Foreskin keratinocyte (primary cell): ENCODE measurements at places on chromosomes 4 and X.

GRCh38 chr4:158176776-158177175 is 4.0 kb upstream of the GASK1B start:
- DNase-seq, result no peak

DNA sequence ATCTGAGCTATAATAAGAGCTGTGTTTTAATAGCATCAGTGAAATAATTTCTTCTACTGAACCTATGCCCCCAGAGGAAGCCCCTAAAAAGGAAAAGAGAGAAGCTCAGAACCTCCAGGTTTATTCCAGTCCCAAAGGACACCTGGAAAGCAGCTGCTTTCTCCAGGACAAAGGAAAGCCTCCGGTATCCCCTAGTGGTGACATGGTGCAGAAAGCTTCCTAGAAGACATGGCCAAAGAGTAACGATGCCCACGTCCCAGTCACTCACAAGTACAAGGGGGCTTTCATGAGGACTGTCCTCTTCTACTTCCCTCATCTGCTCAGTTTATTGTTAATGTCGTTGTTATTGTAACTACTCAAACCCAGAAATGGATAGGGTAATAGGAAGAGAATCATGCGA is 343.9 kb downstream of the UNC5C start:
- no peak for DNase-seq

DNA sequence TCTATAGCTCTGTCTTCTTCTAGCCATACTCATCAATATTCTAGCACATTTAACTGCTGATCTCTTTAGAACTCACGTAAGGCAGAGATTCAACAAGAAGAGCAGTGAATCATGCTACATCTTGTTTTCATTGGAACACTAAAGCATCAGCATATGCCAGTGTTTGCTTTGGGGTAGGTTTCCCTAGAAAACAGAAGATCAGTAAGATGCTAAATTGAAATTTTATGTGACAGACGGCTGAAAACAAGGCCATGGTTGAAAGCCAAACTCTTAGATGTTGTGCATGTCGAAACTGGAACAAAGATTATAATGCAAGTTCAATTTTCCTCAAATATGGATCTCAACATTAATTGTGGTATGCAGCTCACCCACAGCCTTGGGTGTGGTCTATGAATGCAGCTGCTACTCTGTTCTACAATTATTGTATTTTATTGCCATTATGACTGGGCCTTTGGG is 107.6 kb downstream of the PDLIM5 start:
- peak; percentile 67 for DNase-seq

GRCh38 chr4:113442826-113443225 is 318.7 kb downstream of the CAMK2D start:
- no peak for DNase-seq

- DNase-seq, result no peak
These were observed 78.2 kb downstream of the SLC10A7 start for GRCh38 chr4:146443525-146443924.

GRCh38 chr4:24521544-24521943 is 62.8 kb downstream of the DHX15 start:
- DNase-seq, result peak; percentile 45

DNA sequence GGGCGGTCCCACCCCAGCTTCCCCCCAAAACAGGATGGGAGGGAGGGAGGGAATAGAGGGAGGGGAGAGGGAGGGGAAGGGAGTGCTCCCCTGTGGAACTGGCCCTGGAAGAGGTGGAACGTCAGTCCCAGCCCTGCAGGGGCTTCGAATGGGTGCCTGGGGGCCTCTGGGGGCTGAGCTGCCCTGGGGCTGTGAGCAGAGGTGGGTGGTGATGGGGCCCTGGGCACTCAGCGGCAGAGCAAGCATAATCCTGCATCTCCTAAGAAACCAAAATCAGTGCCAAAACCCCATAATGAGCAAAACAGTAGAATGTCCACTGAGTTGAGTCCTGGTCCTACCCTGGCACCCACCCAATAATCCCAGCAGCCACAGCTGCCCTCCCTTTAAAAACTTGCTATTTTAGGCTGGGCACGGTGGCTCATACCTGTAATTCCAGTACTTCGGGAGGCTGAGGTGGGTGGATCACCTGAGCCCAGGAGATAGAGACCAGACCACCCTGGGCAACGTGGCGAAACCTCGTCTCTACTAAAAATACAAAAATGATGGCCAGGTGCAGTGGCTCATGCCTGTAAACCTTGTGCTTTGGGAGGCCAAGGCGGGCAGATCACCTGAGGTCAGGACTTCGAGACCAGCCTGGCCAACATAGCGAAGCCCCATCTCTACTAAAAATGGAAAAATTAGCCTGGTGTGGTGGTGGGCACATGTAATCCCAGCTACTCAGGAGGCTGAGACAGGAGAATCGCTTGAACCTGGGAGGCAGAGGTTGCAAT is 11.1 kb downstream of the DOK7 start:
- DNase-seq, result no peak

DNA sequence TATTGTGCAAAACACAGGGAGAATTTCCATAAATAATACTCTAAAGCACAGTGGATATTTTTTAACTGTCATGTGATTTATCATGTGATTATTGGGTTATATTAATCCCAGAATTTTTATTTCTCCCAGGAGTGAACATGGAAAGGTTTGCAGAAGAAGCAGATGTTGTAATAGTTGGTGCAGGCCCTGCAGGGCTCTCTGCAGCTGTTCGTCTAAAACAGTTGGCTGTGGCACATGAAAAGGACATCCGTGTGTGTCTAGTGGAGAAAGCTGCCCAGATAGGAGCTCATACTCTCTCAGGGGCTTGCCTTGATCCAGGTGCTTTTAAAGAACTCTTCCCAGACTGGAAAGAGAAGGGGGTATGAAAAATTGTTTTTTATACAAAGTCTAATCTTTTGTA is 10.0 kb downstream of the ETFDH start:
- no peak for DNase-seq

GRCh38 chrX:790783-791360 is 160.3 kb downstream of the SHOX start:
- DNase-seq, result no peak

GRCh38 chr4:44725166-44725565 is 1.2 kb downstream of the GNPDA2 start:
- DNase-seq, result no peak

DNA sequence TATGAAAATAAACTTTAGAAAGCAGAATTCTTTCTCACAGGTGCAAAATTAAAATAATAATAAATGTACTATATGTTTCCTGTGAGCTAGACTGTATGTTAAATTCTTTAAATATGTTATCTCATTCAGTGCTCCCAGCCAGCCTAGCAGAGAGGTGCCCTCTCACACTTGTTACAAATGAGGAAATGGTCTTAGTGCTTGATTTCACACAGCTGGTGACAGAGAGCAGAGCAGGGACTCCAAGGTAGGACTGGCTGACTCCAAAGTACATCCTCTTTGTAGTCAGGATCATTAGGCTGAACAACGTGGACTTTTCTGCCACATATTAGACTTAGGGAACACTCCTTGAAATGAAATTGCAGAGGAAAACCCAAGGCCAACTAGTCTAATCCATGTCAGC is 72.0 kb upstream of the HHIP start:
- no peak for DNase-seq

GRCh38 chrX:104987063-104987462 is 233.4 kb downstream of the TEX13A start:
- peak; percentile 30 for DNase-seq

GRCh38 chr4:1427010-1427409 is 20.8 kb upstream of the NKX1-1 start:
- no peak for DNase-seq

DNA sequence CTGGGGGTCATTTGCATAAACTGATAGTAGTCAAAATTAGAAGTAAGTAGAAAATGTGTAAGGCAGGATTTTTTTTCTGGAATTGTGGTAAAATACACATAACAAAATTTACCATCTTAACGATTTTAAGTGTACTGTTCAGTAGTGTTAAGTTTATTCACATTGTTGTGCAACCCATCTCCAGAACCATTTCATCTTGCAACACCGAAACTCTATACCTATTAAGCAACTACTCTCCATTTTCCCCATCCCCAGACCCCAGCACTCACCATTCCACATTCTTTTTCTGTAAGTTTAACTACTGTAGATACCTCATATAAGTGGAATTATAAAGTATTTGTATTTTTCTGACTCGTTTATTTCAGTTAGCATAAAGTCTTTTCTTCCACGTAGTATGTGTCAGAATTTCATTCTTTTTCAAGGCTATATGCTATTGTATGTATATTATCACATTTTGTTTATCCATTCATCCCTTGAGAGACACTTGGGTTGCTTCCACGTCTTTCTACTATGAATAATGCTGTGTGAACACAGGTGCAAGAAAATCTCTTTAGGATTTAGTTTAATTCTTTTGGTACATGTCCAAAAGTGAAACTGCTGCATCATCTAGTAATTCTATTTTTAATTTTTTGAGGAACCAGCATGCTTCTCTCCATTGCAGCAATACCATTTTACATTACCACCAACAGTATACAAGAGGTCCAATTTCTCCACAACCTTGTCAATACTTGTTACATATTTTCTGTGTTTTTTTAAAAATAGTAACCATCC is 39.1 kb upstream of the NSUN7 start:
- DNase-seq, result no peak

GRCh38 chr4:40953283-40954087 is 203.7 kb downstream of the NSUN7 start:
- DNase-seq, result no peak

DNA sequence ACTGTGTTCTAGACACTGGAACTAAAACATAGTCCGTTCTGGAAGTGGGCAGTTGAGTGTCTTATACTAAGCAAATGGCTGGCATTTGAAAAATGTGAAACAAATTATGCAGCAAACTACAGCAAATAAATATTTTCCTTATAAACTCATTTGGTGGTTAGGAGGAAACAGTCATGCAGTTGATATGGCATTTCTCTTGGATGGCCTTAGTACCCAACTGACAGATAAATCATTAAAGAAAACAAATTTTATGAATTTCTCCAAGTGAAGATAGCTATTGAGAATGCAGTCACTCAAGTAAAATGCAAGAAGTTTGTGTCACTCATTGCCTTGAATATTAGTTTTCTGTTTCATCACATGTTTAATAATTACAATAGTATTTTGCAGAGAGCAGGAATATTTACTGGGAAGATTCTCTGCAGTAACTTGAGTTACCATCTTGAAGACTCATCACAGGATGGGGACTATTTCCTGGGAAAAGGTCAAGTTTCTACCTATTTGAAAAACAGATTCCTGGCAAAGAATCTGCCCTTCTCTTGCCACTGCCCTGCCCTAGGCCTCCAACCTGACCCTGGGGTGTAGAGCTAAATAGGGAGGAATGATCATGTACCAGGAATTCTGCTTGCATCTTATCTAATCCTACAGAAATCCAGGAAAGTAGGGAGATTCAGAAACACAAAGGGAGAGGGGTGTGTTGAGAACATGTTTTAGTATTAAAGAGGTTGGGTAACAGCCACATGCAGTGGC is 105.9 kb downstream of the SH3RF1 start:
- peak; percentile 11 for DNase-seq

DNA sequence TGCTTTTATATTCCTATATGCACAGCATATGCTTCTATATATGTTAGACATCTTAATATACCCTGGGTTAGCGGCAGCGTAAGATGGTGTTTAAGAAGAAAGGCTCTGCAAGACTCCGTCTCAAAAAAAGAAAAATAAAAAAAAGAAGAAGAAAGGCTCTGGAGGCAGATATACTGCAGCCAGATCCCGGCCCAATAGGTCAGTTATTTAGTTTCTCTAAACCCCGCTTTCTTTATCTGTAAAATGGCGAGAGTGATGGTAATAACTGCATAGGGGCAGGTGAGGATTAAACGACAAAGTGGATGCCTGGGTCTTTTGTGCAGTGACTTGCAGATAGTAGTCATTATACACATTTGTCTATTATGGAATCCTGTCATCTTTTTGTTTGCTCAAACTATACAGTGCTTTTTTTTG is 115.2 kb downstream of the NAA11 start:
- no peak for DNase-seq

DNA sequence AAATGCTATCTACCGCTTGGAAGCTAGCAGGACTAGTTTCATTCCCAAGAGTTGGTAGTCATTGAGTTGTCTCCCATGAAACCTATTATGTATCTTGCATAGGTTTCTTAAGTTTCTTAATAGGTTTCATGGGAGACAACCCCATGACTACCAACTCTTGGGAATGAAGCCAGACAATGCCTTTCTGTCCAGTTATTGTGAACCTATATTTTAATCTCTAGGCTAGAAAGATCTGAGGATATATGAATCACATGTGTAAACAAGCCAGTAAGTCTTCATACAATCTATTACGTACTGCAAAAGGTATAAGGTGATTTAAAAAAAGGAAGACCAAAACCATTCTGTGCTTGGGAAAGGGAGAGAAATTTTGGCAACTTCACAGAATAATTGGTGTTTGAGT is 162.6 kb downstream of the INPP4B start:
- no peak for DNase-seq

DNA sequence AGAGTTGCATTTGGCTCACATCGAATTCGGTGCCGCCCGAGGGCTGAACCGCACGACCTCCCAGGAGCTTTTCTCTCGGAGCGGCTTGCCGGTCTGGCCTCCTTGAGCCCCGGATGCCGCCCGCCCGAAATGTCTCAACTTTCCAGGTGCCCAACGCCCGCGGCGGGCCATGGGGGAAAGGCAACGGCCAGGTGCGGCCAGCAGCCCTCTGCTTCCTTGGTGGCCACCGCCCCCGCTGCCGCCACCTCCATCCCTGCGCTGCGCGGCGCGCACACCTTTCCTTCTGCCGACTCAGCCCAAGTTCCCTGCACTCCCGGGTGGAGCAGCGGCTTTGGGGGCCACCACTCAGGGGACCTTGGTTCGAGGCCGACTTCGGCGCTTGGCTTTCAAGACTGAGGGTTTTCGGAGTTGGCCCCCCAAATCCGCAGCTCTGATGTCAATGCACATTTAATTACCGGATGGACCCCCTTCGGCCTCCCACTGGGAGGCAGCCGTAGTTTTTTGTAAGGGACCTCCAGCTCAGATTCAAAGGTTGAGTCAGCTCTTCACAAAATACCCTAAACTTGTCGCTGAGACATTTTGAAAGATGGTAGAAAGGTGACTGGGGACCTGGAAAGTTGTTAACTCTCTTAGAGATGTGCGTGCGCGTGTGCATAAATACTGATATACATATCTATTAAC is 1.1 kb downstream of the AFF2 start:
- DNase-seq, result no peak

DNA sequence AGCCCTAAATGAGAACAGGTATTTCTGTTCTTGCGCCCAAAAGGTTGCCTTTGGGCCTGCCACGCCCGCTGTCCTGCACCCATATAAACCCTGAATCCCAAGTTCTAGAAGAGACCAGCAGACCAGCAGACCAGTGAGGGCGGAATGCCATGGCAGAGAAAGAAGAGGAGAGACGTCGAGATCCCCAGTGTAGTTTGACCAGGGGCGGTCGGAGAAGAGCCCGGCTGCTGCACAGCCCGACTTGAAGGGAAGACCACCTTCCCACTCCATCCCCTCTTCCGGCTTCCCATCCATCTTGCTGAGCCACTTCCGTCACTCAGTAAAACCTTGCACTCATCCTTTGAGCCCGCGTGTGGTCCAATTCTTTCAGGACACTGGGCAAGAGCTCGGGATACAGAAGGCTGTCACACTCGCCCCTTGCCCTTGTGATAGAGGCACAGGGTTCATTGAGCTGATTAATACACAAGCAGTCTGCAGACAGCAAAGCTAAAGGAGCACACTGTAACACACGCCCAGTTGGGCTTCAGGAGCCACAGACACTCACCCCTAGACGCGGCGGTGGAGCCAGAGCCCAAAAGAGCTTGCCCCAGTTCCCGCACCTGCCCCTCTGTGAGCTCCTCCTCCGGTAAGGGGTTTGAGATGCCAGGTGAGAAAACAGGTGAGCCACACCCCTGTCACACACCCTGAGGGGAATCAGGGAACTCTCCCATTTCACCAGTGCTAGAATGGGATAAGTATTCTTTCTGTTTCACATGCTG is 230.8 kb downstream of the PCDH10 start:
- DNase-seq, result no peak

- DNase-seq, result peak; percentile 12
These were observed 39.2 kb downstream of the FMR1NB start for GRCh38 chrX:148020329-148020728.
